ENCODE measurements at places on chromosomes 5 and 9.

GRCh38 chr9:84121991-84122523 lies 141.5 kb downstream of the RMI1 start:
- no peak for DNase-seq

- DNase-seq, result no peak
Measured at GRCh38 chr9:132288361-132288760, 66.4 kb downstream of the SETX start.

DNA sequence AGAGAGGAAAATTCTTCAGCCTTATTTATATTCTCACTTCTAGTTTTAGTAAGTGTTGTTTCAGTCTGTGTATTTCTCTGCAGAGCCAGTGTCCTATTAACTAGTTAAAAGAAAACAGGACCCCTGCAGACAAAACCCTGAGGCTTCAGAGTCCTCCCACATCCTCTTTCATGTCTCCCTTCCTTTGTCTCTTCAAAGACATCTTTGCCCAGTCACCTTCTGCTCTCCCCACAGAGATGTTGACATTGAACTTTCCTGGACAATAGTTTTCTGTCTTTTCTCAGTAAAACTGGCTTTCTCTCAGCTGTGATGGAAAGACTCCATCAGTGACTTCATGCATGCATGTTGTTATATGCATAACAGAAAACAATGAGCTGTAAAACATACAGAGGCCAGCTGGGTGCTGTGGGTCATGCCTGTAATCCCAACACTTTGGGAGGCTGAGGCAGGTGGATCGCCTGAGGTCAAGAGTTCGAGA lies 20.2 kb downstream of the GRAMD2B start:
- no peak for DNase-seq

DNA sequence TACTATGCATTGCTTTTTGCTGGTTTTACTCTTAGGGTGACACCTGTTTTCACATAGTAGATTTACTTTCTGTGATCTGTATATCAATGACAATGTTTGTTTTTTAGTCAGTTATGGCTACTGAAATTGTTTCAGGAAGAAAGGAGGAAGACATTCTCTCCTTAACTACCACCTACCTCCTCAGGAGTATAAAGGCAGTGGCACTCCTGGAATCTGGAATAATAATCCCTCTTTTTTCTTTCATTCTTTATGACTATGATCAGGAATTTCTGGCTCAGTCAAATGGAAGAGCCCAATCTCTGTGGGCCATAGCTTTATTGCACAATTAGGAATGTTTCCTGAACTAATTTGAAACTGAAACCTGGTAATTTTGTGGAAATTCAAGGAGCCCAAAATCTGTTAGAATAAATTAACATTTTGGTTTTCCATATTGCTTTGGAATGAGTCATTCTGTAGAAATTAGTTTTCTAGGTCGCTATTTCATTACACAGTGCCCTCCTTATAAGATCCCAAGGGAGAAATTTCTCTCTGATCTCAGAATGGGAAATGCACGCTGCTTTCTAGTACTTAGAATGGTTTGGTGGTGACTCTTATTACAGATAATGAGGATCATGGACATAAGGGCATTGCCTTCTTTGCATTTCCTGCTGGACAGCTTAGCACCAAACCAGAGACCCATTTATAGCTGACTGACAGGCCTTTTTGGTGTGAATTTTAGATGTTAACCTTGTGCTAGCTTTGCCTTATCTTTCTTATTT lies 95.3 kb upstream of the VLDLR start:
- DNase-seq, result no peak

- DNase-seq, result no peak
Measured at GRCh38 chr5:154850255-154851062, at the start of gene FAXDC2. Gene FAXDC2, minus strand, starts transcription at chr5:154850603. Its CDS starts 12,425 bp downstream, at chr5:154838178.

- DNase-seq, result peak; percentile 9
Measured at GRCh38 chr5:132777209-132778069, at the start of gene SEPTIN8. Gene SEPTIN8, minus strand, starts transcription at chr5:132777239. Its CDS starts 102 bp downstream, at chr5:132777137.

DNA sequence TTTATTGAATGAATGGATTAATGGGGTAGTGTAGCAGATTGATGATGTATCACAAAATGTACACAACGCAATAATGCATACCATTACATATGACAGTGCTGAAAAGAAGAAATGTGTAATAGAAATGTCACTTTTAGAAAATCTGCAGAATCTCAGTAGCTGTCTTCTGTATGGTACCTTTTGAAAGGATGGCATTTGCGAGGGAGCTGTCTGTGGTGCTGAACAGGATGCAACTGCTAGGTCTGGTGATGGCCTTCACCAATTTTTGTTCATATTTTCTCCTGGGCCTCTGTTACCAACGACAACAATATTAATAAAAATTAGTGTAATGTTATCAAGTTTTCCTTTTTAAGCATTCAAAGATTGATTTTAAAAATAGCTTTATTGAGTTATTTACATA lies 36.2 kb upstream of the OTULIN start:
- DNase-seq, result peak; percentile 32
